Activated naive CD8-positive, alpha-beta T cell treated with anti-CD3 and anti-CD28 coated beads for 36 hours (primary cell): ENCODE measurements at places on chromosomes 7 and 10.

DNA sequence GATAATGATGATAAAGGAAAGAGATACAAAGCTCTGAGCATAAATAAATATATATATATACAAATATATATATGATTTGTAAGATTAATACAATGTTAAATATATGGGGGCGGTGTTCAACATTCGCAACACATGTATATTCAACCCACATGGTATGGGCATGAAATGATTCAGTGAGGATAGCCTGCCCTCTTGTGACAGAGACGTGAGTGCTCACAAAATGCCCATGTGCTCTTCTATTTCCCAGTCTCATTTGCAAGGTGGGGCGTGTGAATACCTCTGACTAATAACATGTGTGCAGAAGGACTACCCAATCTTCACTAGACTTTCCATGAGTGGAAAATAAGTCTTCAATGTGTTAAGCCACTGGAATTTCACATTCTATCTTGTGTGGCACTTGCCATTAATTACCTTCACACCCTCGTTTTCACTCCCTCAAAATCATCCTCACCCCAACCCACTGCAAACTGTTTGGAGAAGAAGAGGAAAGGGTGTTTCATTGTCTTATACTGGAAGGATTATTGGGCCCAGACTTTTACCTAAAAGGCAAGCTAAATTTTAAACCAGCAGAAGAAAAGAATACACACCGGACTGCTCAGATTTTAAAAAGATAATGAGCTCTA is 26.9 kb downstream of the ASAH2 start:
- peak; percentile 34 for DNase-seq

GRCh38 chr10:71799608-71800453 is 26.5 kb upstream of the VSIR start:
- DNase-seq = no peak

GRCh38 chr10:24908793-24909423 is 43.5 kb downstream of the PRTFDC1 start:
- no peak for DNase-seq

- DNase-seq = no peak
These were observed 45.7 kb downstream of the KIAA1549 start for GRCh38 chr7:138935465-138936011.

DNA sequence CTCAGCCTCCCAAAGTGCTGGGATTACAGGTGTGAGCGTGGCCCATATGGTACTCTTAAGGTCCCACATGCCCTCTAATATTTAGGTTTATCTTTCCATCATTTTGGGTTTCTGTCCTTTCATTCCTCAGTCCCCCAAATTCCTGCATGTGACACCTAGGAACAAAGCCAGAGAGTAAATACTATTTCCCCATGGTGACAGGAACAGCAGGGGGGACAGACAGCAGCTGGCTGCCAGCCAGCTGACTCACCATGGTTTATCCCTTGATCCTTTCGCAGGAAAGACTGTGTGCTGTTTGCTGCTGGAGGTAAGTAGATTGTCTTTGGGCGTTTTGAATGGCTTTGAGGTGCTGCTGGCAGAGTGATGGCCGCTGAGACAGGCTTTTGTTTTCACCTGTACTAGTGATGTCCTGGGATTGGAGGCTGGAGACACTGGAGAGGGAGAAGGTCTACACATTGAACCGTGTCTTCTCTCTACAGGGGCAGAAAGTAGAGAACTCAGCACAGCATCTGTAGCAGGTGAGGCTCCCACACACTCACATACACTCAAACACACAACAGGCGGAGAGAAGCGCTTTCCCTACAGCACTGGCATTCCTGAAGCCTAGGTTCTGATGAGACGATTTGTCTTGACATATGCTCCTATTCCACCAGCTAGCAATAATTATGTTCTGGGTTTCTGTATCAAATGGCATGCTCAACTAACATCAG is 83.7 kb upstream of the EFCAB10 start:
- no peak for DNase-seq

DNA sequence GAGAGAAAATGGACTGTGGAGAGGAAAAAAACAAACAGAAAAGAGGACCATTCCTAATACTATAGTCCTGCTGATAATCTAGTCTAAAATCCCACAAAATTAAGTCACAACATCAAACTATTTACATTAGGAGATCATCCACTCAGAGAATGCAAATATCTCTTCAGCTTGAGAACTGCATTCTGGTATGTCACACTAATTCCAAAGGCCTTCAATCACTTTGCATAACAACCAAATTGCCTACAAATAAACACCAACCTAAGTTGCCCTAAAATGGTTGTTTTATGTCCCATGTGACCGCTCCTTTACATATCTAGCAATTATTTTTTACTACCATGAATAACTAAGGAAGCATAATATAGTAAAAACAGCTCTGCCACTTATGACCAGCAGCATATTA is 264.3 kb downstream of the CACNA2D1 start:
- no peak for DNase-seq

DNA sequence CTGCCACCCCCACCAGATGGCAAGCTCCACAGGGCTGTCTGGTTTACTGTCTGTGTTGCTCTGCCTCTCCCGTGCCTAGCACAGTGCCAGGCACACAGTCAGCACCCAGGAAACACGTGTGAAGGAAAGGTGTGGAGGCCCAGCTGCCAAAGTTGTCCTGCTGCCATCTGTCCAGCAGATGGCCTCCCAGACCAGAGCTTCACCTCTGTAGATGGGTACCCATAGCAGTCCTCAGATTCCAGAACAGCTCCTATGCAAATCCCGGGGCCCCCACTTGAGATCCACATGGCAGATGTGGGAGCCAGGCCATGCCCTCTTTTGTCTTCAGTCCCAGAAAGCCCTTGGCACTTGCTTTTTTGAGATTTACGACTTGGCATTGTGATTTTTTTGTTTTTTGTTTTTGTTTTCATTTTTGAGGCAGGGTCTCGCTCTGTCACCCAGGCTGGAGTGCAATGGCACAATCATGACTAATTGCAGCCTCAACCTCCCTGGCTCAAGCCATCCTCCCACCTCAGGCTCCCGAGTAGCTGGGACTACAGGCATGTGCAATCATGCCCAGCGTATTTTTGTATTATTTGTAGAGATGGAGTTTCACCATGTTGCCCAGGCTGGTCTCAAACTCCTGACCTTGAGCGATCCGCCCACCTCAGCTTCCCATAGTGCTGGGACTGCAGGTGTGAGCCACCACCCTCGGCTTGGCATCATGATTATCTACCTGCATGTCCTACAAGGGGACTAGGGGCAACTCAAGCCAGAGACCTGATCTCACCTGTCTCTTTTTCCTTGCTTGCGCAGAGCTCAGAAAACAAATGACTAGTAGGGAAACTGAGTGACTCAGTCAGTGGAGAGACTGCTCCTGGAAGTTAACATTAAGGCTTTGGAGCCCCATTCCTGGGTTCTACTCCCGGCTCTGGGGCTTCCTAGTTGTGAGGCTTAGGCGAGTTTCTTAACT is 16.9 kb upstream of the PALD1 start:
- peak; percentile 41 for DNase-seq

DNA sequence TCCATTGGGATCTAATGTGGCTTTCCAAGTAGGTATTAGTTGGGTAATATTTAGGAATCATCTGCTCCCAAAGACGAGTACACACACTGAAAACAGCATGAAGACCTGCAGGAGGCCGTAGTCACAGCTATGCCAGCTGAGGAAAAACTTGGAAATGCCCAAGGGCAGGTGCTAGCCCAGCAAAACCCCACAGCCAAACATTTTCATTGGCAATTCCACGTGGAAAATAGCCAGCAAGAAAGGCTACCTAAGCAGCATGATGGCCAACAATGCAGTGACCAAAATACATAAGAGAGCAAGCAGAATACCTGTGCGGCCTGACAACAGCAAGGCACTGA is 32.7 kb downstream of the DOCK4 start:
- no peak for DNase-seq

DNA sequence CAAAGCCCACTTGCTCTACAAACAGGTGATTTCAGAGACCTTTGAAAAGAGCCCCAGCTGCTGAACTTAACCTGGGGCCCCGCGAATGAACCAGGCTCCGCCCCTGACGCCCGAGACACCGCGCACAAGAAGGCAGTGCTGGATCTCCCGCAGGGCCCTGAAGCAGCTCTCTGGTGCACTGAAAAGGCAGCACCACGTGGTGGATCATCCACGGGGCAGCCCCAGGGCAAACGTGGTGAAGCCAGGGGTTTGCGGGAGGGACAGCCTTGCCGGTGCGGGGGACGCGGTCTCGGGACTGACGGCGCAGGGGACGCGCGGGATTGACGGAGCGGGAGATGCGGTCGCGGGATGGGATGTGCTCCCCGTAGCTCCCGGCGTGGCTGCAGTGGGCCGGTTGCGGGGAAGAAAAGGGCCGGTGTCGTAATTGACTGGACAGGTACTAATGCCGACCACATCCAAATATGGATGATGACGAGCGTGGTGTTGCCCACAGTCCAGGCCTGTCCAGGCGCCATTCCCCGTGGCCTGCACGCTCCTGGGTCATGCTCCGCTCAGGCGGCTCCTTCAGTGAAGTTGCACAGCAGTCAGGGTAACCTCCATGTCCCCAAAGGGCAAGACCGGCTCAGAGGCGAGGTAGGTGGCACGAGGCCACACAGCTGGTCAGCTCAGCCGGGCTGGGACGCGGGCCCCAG is 421.1 kb downstream of the DNAJB6 start:
- DNase-seq = no peak

DNA sequence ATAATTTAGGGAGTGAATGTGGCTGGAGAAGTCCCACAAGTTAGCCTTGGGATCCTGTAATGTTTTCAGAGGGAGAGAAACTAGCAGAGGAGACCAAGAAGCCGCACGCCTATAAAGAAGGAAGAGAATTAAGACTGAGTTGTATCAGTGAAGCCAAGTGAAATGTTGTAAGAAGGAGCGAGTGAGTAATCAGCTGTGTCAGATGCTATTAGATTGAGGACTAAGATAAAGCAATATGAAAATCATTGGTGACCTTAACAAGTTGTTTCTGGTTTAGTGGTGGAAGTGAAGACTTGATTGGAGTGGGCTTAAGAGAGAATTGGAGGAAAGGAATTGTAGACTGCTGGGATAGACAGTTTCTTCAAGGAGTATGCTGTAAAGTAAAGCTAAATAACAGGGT is 8.8 kb downstream of the CCSER2 start:
- no peak for DNase-seq

DNA sequence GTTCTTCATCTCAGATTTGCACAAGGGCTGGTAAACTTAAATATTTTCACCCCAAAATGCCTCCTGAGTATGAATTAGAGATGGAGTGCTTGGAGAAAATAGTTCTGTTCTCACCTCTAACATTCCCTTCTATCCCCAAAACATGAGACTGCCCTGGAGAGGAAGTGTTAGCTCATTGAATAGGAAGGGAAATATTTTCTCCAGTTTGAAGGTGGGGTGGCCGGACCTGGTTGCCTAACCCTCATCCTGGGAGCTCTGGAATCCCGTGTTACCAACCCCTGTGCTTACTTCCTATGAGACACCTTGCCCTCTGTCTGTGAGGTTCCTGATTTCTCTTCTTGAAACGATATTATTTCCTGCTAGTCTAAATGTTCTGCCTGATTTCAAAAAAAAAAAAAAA is 779 bp downstream of the IFIT2 start:
- DNase-seq = no peak

- no peak for DNase-seq
These were observed 4.2 kb upstream of the HOXA10 start for GRCh38 chr7:27178366-27178765.

GRCh38 chr7:154913638-154914307 is 89.2 kb downstream of the PAXIP1 start:
- peak; percentile 84 for DNase-seq

DNA sequence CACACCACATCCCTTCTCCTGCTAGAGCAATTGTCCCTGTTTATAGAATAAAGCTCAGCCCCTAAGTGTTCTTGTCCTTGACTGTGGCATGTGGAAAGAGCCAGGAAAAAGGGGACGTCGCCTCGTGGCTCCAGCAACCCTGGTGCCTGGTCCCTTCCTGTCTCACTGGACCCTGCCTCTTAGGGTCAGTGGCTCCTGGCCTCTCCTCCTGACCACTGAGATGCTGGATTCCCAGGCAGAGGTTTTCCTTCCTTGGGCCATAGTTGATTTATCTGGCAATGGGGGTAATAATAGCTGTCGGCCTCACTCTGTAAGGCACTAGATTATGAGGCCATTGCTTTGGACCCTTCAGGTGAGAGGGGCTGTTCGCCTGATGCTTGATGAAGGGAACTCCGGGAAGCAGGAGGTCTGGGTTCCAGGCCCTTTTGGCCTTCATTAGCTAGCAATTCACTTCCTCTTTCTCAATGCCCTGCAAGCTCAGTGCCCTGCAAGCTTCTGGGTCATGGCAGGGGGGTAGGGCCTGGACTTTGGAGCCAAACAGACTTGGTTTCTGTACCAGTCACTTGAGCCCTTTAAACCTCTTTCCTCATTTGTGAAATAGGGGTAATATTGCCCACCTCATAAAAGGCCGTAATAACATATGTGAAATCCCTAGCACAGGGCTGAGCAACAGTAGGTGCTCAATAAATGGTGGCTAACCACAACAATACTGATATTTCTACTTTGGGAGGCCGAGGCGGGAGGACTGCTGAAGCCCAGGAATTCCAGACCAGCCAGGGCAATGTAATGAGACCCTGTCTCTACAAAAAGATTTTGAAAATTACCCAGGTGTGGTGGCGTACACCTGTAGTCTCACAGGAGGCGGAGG is 1.1 kb downstream of the ASL start:
- DNase-seq = no peak

DNA sequence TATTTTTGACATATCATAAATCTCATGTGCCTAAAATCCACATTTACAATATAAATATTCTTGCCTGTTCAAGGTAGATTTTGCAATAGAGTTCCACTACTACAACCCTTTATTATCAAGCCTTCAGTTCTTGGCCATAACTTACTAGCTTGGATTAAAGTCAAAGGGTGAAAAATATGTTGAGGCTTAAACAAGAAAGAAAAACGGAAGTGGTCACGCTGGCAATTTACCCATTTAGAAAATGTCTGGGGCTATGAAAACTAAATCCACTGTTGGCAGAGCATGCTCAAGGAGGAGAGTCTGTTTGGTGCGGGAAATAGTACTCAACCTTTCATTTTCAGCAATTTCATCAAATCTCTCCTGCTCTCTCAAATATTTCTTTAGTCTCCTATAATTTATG is 209.8 kb upstream of the RHOBTB1 start:
- no peak for DNase-seq

DNA sequence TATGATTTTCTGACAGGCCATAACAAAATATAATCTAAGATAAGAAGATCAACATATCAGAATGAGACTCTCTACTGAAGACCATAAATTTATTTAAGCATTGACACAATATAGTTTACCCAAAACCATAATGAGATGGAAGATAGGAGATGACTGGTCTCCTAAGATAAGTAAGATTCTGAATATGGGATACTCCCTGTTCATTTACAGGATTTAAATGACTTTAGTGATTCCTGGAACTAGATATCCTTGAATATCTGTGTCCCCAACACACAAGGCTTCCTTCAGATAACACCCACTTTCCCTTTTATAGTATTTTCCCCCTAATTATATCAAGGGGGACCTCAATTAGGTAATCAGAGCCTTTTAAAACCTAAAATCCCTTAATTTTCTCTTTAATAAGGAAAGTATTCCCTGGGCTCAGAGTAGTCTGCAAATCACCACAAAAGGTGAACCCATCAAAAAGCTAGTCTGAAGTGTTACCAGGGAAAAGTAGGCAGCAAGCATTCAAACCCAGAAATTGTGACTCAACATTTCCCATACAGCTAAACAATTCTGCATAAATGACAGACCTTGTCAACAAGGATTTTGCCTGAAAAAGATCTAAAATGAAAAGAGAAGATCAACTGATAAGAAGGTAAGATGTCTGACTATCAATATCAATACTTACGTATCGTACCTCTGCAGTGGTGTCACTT is 99.9 kb downstream of the CNOT4 start:
- no peak for DNase-seq
